ENCODE measurements at places on chromosomes 1 and 21.

- no peak for DNase-seq
Observed at GRCh38 chr1:162375463-162375862, 1.2 kb downstream of the SPATA46 start.

- DNase-seq = no peak
Observed at GRCh38 chr1:87197156-87197555, 131.5 kb upstream of the LMO4 start.

- no peak for DNase-seq
Observed at GRCh38 chr1:110455151-110455550, 4.2 kb downstream of the PROK1 start.

DNA sequence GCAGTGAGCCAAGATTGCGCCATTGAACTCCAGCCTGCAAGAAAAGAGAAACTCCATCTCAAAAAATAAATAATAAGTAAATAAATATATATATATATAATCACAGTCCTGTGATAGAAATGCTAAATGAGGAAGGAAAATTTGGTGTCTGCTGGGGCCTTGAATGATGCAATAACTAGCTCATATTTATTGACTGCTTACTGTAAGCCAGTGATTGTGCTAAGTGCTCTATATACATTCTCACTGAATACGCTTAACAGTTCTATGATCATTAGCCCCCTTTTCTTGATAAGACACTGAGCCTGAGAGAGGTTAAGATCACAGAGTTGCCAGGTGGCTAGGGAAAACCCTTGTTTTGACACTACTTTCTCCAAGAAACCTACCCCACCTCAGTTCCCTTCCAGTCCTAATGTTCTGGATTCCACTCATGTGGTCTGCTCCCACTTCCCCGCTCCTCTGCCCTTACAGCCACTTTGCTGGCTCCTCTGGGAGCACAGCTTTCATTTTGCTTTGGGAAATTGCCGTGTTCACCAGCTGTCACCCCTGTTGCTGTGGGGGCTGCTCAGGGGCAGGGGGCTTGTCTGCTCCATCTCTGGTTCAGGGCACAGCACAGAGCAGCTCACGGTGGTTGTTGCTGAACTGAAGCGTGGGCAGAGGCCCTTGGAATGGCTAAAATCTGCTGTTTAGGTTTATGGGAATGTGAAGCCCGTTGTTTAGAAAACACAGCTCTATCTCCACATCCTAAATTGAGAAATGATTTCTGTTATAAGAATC, 2.5 kb upstream of the BMP8A start:
- DNase-seq = no peak

DNA sequence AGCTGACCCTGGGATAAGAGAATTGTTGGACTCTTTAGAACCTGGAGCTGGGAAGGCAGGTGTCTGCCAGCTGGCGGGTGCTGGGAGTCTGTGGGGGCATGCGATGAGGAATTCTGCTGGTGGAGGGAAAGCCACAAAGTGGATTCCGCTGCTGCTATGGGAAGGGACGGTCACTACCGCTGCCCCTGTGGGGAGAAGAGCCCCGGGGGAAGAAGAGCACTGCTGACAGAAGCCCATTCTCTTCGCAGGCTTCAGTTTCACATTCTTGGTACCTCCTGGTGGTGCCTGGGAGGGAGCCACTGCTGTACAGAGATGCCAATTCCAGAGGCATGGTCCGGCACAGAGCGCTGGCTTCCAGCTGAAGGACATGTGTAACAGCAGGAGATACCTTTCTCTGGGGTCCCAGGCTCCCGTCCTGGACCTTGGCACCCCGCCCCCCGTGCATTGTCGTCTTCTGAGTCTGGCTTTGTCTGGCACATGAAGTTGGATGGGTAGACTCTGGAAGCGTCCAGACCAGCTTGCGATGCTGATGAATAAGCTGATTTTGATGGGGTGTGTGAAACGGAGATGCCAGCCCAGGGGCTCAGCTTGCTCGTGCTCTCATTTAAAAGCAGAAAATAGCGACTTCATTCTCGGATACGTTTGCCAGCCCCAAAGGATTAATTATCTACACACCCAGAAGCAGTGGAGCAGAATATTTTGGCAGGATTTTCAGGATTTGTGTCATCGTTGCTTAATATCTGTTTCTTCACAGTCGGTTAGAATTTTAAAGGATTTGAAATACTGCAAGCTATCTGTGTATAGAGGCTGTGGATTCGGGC, 13.2 kb downstream of the PDXK start:
- no peak for DNase-seq

DNA sequence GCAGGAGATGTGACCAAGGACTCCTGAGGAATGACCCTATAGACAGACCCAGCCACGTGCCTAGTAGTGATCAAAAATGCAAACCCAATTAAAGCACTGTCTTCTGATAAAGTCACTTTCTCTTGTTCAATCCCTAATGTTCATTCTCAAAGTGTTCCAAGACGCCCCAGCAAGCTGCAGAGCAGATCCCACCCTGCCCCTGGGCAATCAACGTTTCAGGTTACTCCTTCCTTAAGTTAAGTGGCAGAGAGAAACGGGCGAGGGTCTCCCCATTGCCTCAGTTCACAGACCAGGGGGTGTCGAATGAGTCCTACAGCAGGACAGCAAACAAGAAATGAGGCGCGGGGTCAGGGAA, 699 bp upstream of the RGS2 start:
- no peak for DNase-seq

DNA sequence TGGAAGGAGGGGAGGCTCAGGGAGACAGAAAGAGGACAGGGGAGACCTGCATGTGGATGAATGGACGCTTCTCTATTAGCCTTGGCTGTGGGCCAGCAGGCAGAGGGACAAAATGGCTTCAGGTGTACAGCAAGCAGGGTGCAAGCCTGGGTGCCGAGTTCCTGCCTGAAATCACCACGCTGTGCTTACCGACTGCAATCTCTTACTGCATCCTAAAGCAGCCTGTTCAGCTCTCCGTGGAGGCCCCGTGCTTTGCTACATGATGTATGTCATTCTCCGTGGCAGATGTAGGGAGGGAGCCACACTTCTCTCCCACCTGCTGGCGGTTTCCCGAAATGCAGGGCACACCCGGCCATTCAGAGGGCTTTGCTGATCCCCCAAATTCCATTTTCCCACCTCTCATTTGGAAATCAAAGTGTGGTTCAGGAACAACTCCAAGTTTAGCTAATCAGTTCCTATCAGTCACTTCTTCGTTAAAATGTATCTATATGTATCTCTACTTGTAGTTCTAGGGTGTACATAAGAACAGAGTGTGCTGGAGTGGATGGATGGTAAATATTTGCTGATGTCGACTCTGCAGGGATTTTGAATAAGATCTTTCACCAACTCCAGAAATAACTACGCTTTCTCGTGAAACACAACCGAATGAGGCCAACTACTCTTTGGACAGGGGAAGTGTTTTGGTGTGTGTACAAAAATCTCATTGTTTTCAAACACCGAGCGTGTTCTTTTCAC, 122.3 kb upstream of the BACE2 start:
- DNase-seq = no peak

DNA sequence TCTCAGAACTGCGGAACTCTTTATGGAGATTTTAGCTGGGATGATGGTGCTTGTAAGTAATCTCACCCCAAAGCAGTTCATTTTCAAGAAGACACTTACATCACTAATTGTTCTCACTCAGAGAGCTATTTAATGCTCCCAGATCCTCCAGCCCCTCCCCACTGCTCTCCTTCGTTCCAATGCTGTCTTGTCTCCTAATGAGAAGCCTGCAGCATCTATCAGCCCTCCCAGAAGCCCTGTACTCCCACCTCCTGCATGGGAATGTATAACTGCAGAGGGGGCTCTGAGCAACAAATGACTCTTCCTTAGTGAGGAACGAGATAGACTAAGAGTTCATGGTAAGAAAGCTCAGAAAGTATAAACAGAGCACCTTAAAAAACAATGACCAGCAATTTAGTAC, 377.4 kb upstream of the RUNX1 start:
- no peak for DNase-seq
